Stimulated activated naive CD8-positive, alpha-beta T cell treated with anti-CD3 and anti-CD28 coated beads, Interleukin-15, Interleukin-2, amounts not matched to agents 100 U/mL and 50 U/mL, for 24 hours (primary cell): ENCODE measurements at places on chromosomes 1 and 21.

- no peak for DNase-seq
These were observed 12.1 kb downstream of the ADARB1 start for GRCh38 chr21:45086337-45086958.

DNA sequence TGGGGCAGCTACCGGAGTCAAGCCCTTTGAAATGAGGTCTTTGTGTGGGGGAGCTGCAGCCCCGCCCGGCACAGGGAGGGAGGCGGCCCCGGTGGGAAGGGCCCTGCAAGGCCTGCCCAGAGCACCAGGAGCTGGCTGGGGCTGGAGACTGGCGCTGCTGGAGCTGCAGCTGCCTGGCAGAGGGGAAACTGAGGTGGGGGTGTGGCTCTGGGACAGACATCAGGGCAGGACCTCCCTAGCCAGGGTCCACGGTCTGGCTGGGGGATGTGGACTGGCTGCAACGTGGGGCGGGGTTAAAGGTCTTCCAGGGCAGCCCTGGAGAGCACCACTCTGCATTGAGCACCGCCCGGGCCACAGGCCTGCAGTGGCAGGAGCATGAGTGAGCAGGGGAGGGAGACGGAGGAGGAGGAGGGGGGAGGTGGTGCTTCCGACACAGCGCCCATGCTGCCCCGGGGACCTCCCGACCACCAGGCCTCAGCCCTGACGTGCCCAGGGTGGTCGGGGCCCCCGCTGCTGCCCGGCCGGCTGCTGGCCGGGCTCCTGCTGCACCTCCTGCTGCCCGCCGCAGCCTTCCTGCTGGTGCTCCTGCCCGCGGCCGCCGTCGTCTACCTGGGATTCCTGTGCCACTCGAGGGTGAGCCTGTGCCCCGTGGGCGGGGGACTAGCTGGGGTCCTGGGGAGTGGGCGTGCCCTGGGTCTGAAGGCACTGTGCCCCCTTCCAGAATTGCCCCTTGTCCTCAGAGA, 4.8 kb upstream of the ANKRD65 start:
- DNase-seq = no peak

- DNase-seq = no peak
These were observed 362.4 kb downstream of the NEGR1 start for GRCh38 chr1:71919811-71920509.

GRCh38 chr1:248406721-248407692, 4.2 kb downstream of the OR2T1 start:
- DNase-seq = no peak

DNA sequence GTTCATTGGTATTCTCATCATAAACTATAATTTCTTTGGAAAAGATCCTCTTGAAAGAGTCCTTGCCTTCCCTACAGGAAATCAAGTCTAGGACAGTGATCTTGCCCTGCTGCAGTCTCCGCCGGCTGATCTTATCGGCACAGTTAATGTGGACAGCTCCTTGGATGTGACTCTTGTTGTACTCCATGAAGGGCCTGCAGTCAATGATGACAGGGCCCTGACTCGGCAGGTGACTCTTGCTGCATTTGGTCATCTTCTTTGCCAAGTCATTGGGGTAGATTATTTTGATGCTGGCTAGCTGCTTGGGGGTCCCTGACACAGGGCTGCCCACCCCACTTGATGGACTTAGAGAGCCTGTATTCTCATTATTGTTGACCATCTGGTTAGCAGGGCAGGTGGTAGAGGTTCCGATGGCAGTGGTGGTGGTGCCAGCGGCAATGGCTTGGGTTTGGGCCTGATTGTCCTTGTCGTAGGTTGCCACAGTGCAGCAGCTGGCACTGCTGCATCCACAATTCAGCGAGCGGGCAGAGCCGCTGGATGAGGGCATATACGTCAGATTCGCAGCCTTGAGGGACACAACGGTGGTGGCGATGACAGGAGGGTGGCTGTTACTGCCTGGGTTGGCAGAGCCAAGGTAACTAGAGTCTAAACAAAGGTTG, 2.7 kb downstream of the DUSP10 start:
- DNase-seq = no peak

DNA sequence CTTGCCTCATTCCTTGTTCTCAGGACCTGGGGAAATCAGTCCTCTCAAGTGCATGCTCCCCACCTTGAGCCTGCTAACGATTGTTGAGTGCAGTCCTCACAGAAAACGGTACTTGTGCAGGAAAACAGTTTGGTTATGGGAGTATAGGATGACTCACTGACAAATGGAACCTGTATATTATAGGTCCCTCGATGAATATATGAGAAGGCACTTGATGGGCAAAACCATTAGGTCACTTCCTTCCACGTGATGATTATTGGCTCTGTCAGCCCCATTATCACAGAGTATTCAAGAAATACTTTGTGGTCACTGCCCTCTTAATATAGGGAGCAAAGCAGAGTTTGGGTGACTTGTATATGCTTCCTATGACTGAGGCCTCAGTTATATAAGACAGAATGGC, 6.2 kb downstream of the CCDC17 start:
- no peak for DNase-seq

DNA sequence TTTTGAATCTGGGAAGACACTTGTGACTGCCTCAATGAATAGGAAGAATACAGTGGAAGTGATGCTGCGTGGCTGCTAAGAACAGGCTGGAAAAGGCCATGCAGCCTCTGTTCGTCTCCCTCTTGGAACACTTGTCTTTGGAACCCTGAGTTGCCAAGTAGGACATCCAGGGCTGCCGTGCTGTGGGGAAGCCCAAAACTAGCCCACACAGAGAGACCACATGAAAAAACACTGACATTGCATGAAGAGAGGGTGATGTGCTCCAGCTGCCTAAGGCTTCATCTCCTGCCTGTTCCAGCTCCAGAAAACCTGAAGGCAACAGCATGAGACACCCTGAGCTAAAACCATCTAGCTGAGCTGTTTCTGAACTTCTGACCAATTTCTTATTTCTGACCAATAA, 61.1 kb upstream of the GNG4 start:
- DNase-seq = no peak

GRCh38 chr1:41715441-41716095, 203.2 kb downstream of the HIVEP3 start:
- DNase-seq = no peak

- no peak for DNase-seq
These were observed 228.5 kb downstream of the LRRC40 start for GRCh38 chr1:69976896-69977295.

- DNase-seq = no peak
These were observed 17.6 kb downstream of the SLC2A1 start for GRCh38 chr1:42940851-42941639.

- no peak for DNase-seq
These were observed 95.4 kb downstream of the AHCTF1 start for GRCh38 chr1:246836209-246836966.

- DNase-seq = no peak
These were observed 26.8 kb upstream of the MAP1LC3C start for GRCh38 chr1:242025681-242026080.

GRCh38 chr21:33733601-33734000, 91.3 kb downstream of the ITSN1 start:
- DNase-seq = no peak

DNA sequence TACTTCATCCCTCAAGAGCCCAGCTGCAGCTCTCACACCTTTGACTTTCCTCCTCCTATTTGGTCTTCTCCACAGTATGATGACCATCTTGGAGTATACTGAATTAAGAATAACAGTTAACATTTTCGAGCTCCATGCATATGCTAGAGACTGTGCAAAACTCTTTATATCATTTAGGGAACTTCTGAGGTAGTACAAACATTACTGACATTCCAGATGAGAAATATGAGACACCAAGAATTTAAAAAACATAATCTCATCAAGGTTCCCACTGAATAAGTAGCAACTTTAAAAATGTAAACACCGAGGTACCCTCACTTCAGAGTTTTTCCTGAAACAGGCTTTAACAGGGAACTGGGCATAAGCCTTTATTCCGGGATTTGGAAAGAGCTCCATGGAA, 22.7 kb downstream of the FMO3 start:
- no peak for DNase-seq
